Common myeloid progenitor, CD34-positive (primary cell): ENCODE measurements at places on chromosomes 2 and 18.

GRCh38 chr2:240628808-240629618, 3.7 kb downstream of the GPR35 start:
- no peak for DNase-seq

DNA sequence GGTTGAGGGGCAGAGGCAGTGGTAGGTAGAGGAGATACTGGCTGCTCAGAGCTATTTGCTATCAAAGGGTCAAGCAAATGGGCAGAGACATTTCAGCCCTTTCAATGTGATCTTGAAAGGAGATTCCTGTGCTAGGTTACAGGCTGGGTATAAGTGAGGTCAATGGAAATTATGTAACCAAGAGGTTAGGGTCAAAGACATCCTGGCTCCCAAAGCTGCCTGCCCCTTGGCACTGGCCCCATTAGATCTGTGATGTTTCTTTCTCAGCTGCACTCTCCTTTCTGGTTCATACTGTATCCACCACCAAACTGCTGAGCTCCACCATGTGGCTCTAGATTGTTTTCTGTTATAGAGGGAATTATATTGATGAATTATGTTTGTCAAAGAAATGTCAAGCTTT, 200.4 kb downstream of the AGPS start:
- no peak for DNase-seq

DNA sequence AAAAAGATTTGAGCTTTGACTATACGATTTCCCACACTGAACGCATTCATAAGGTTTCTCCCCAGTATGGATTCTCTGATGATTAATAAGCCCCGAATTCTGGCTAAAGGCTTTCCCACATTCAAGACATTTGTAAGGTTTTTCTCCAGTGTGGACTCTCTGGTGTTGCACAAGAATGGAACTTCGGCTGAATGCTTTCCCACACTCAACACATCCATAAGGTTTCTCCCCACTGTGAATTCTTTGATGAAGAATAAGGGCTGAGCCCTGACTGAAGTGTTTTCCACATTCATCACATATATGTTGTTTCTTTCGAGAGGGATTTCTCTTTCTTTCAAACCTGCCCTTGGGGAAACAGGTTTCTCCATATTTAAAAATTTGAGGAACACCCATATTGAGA, 6.9 kb downstream of the ZNF24 start:
- no peak for DNase-seq

DNA sequence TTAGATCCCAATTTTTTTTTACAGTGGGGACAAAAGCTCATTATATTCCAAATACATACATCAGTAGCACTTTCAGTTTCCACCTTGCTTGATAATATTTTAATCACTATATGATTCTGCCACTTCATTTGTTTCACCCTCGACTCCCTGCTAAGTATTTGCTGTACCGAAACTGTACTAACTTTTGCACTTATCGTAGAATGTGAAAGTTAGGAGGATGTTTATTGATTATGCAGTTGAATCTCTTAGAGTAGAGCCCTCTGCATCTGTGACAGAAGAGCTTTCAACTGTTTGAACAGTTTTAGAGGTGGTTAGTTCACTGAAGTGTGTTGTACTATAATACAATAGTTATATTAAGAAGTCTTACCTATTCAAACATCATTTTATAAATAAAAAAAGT, 20.8 kb downstream of the NCOA1 start:
- DNase-seq: no peak

- DNase-seq: no peak
Observed at GRCh38 chr2:30772021-30772705, 35.1 kb downstream of the CAPN13 start.
